Forelimb muscle (tissue), 1 donor: ENCODE measurements at places on chromosomes 2 and 18. TPM values are rescaled to one million over a fixed set of nuclear protein-coding genes. Genes with fewer than 3 reads are reported as not detected.

The NCOA1 gene
- 110 TPM for polyA plus RNA-seq

The AGXT gene
- polyA plus RNA-seq, result not detected

The SLC38A11 gene
- 0.20 TPM for polyA plus RNA-seq

The DSG1 gene
- polyA plus RNA-seq, result not detected

The BCL2 gene
- polyA plus RNA-seq, result 13.1 TPM

The SLC9A4 gene
- not detected for polyA plus RNA-seq

The TMEM169 gene
- 4.5 TPM for polyA plus RNA-seq

The CFC1B gene
- polyA plus RNA-seq, result not detected

The FSIP2 gene
- polyA plus RNA-seq, result 0.89 TPM

The CD207 gene
- polyA plus RNA-seq, result 0.19 TPM

DNA sequence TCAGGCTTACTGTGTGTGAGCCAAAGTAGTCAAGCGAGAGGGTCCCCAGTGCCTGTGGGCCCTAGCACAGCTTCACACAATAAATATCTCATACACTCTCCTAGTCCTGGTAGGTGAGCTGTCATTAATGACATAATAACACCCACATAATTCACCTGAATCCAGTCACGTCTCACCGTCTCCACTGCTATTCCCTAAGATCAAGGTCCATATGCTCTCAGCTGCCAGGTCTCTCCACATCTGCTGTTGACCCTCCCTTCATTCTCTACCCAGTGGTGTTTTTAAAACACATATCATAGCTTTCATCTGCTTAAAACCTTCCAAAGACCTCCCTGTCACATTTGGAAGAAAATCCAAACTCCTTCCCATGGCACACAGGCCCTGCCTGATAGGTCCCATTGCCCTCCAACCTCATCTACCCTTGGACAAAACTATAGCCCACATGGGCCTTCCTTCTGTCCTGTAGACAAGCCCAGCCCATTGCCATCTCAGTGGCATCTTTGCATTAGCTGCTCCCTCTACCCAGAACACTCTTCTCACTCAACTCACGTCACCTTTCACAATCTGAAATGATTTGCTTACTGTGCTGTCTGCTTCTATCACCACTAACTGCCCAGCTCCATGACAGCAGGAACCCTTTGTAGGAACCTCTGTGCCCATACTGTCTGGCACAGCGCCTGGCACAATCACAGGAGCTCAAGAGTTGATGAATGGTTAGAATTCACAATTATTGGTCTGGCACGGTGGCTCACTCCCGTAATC is 7.5 kb downstream of the KCNG3 start:
- no peak for DNase-seq

- no peak for DNase-seq
Measured at GRCh38 chr2:17242813-17243485, 275.3 kb downstream of the RAD51AP2 start.

DNA sequence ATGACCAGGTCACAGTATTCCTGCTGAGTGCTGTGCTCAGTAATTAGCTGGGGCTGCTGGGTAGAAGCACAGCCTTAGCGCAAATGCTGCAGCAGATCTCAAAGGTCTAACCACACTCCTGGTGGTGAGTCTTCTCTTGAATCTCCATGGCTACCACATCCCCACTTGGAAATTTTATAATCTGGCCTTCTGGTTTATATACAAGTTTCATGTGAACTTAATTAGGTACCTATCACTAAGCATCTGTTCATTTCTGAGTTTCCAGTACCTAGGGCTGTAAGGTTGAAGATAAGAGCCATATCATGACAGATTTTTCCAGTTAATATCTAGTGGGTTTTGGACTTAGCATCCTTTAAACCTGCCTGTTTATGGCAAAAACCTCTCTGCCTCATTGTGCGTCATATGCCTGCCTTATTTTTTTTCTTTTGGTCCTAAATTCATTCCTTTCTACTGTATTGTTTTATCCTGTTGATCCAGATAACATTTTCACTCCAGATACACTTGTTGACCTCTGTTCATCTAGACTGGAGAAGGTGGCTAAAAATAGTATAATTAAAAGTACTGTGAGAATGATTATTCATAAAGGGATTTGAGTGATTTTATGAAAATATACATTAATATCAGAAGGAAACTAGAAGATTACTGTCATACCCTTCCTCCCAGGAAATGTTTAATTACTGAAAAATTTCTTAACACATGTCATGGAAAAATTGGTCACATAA is 168.4 kb upstream of the THUMPD2 start:
- DNase-seq, result no peak

DNA sequence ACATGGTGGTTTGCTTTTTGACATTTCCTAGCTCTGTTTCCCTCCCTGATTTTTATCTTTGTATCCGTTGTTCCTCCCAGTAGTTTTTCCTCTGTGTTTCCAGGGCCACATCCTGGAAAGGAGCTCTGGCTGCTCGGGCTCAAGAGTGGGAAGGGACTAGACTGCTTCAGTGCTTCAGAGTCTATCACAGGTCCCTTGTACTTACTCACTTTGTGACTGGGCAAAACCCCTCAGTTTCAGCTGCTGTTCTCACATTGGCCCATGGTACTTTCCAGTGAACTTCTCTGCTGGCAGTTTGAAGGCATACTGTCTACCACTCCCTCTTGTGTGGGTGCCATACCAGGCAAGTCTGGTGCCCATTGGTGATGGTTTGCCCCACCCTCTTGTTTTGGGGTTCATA is 7.5 kb upstream of the STAMBP start:
- DNase-seq, result no peak

- no peak for DNase-seq
Measured at GRCh38 chr2:64226611-64227010, 82.4 kb upstream of the PELI1 start.

GRCh38 chr2:88450925-88451810 is 1.3 kb downstream of the FOXI3 start:
- DNase-seq, result no peak

DNA sequence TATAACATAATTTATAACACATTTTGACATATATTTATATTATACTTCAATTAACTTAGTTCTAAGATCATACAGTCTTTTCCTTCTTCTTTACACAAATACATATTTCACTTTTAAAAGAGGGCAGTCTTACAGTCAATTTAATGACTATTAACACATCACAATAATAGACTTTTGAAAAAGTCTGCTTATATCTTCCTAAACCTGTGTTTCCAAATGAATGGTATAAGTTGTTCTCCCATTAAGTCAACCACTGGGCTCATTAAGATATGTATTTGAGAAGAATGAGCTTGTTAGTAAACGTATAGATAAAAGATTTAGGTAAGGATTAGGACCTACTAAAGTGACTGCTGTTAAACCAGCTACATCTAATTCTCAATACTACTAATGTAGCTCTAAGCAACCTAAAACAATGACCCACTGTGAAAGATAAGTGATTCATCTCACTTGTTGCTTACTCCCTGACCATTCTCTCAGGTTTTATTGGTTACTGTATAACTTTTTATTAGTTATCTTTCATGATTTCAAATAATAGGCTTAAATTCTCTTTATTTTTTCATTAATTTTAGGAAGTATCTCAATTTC is 27.0 kb downstream of the SLC40A1 start:
- DNase-seq, result no peak

DNA sequence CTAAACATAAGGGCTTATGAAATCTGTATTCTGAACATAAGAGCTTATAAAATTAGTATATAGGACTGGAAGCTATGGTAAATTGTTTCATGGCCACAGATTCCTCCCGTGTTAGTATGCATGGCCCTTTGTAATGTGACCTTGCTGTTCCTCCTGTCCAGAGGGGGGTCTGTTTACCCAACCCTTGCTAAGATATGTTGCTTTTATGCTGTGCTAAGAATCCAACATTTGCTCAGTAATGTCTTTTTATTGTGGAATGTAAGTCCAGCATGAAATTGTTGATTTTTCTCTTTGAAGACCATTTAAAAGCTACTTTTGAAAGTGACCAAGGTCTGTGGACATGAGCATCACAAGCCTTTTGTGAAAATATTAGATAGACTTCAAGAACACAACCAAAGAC is 485.4 kb downstream of the PARD3B start:
- no peak for DNase-seq

DNA sequence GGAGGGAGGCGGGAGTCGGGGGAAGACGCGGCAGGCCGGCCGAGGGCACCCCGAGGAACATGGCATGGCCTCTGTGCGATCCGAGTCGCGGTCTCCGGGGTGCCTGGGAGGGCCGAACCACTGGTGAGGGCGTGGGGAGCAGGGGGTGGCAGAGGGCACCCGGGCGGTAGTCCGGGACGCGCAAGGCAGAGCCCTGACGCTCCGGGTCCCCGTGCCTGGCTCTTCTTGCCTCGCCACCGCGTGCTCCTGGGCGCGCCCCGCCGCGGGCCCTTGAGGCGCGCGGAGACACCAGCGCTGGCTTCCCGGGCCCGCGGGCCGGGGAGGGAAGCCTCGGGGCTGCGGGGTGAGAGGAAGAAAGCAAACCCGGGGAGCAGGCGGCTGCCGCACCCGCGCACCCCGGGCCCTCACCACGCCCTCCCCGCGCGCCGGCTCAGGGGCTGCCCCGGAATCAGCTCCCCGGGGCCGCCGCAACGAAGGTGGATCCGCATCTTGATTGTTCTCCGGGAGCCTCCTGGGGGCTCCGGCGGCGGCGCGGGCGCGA is 4.3 kb downstream of the SOX11 start:
- DNase-seq, result no peak

- no peak for DNase-seq
Measured at GRCh38 chr2:12884713-12885282, 168.1 kb downstream of the TRIB2 start.

DNA sequence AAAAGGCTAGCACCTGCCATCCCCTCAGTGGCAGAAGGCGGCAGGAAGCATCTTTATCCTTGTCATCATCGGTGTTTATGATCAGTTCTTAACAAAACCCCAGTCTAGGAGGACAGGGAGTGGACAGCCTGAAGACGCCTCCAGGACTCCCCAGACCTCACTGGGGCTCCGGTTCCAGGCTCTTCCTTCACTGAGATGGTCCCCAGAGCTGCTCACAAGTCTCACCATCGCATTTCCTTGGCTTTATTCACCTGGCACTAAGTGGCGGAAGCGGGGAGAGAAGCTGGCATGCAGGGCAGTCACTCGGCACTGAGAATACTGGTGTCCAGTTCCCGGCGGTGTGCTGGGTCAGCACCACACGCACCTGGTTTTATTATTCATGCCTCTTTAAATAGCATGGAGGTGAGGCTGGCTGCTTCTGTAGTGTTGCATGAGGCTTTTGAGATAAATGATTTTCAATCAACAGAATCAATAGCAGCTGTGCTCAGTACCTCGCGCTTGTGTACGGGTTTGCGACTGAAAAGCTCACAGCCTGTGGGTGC is 68.7 kb downstream of the CABLES1 start:
- no peak for DNase-seq

DNA sequence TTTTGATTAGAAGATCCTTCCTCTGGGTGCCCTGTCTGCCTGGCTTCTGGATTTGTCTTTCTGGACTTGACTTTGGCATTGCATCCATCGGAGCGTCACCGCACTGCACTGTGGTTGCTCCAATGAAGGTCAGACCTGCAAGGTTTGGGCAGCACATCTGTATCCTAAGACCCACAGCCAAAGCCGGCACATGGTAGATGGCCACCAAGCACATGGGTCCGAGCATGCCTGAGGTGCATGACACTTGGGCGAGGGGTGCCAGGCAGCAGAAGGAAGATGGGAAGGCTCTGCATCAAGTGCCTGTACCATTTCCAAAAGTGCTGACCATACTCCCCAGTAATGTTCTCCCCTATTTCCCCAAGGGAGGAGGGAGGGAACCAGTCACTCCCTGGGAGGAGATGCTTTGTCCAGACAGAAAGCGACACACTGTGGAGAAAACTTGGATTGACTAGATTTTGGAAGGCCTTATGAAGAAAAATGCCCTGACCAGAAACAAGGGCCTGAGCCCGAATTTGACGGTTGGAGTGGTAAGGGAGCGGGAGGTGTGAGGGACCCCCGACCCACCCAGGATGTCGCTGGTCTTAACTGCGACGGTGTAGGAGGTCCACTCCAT is 149.9 kb downstream of the LOXHD1 start:
- no peak for DNase-seq

DNA sequence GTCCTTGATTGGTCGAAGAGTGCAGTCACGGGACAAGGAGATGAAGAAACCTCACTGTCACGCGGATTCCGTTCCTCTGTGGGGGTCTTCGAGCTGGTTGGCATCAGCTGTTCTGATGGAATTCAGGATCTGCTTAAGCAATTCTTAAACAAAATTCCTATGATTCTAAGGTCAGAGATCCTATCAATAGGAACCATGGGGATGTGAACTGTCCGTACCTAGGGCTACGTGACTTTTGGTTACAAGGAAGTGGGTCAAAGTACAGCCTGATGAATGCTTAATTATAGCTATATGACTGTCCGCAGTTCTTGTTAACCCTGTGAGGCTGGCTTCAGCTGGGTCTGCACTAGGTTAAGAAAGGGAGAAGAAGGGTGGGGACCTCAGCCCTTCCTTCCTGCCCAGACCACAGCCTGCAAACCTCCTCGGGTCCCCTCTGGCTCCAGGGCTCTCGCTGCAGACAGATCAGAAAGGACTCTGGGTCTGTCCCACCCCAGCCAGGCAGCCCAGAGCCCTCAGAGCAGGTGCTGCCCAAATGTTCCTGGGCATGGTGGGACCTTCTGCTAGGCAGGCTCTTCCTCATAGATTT is 44.2 kb upstream of the TAF1B start:
- no peak for DNase-seq

DNA sequence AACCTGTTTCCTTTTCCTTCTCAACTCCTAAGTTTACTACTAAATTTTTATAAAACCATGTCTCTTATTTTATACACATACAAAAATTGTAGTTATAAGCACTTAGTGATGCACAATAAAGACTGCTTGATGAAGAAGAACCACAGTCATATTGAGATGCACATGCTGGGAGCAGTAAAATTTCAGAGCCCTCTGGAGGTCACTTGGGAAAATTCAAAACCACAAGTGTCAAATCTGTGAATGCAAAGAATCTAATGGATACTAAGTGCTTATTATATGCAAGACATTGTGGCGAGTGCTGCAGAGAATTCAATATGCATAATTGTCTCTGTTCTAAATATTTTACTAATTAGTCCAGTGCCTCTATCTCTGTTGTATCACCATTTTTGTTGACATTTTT is 180.5 kb downstream of the VWC2L start:
- no peak for DNase-seq

DNA sequence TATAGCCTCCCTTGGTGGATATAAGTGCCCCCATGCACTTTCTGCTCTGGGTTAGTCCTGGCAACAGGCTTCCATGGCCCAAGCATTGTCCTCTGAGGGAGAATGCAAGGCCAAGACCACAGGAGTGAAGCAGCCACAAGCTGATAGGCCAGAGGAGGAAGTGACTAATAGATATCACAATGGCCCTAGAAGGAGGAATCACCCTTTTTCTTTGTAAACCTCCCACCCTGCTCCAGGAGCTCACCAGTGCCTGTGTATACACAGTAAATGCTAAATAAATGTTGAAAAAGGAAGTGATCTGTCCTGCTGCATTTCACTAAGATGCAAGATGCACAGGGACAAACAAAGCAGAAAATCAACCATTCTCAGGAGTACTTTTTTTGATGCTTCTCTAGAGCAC is 49.7 kb upstream of the ABCA12 start:
- DNase-seq, result no peak

DNA sequence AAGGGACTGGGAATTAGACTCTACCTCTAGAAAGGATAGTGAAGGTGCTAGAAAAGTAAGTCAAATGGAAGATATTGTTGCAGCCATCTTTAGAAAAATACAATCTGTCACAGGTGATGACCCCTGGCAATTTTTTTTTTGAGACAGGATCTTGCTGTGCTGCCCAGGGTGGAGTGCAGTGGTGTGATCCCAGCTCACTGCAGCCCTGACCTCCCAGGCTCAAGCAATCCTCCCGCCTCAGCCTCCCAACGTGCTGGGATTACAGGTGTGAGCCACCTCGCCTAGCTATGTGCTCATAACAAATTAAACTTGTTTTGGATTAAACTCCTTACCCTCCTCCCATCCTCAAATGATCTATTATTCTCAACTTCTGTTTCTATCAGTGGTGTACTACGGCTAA is 3.8 kb upstream of the GIGYF2 start:
- DNase-seq, result no peak
